ENCODE measurements at places on chromosomes 5 and 9.

DNA sequence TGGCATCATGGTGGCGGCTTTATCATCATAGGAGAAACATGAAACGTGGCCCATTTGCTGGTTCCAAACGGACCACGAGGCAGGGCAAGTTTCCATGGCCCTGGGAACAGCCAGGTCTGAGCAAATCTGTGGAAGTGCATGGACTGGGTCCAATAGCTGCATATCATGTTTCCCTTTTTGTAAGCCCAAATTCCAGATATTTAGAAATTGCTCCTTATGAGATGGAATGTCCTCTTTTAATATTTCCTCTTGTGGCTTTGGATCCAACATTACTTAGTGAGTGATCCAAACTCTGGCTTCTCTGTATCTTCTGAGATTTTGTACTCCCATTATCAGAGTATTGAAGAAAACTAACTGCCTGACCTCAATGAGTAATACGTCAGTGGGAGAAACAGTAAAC is 79.8 kb upstream of the FBXL7 start:
- DNase-seq = no peak

- no peak for DNase-seq
Measured at GRCh38 chr9:26462213-26462612, 430.4 kb downstream of the CAAP1 start.

DNA sequence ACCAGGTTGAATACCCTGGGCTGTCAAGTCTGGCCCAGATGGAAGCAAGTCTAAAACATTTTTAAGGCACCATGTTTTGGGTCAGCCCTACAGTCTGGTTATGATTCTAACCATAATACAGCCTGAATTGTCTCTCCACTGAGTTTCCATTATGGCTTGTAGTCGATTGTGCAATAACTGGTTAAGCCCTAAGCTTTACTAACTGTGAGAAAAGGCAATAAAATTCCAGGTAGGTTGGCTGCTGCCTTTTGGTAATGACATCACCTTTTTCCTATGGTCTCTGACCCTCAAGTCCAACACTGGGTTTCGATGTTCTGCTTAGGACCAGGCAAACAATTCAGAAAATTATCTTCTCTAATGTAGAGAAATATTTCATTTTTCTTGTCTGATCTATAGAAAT is 243.3 kb downstream of the ACTL7B start:
- DNase-seq = no peak

DNA sequence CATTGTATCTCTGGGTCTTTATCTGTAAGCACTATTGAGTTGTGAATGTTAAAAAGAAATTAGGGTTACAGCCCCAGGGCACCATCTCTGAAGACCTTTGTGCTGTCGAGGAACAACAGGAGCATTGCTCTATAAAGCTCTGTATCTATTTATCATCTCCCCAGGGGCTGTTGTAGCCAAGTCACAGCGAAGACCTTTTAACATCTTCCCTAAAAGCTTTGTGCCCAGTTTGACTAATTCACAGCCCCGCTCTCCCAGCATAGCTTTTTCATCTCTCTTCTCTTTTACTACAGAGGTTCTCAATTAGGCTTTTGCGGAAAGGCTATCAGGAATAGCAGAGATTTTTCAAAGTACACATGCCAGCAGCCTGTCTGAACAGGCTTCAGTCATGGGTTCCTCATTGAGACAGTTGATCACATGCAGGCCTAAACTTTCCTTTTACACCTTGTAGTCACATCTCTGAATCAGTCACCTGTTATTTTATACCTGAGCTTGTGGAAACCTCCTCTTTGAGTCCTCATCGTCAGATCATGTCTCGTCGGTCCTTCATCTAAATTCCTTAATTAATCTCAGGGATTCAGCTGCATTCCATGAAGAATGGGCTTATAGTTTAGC is 140.5 kb downstream of the NPR3 start:
- no peak for DNase-seq

GRCh38 chr9:92986176-92987119 is 39.1 kb downstream of the FGD3 start:
- no peak for DNase-seq

DNA sequence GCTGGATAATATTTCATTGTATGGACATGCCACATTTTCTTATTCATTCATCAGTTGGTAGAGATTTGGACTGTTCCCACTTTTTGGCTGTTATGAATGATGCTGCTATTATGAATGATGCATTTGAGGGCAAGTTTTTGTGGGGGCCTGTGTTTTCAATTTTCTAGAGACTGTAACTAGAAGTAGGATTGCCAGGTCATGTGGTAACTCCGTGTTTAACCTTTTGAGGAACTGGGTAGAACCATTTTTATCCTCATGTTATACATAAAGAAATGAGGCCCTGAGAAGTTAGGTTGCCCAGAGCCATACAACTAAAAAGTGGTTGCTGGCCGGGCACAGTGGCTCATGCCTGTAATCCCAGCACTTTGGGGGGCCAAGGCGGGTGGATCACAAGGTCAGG is 22.4 kb upstream of the STRBP start:
- DNase-seq = no peak

GRCh38 chr9:127209948-127210640 is 54.5 kb upstream of the GARNL3 start:
- DNase-seq = no peak

DNA sequence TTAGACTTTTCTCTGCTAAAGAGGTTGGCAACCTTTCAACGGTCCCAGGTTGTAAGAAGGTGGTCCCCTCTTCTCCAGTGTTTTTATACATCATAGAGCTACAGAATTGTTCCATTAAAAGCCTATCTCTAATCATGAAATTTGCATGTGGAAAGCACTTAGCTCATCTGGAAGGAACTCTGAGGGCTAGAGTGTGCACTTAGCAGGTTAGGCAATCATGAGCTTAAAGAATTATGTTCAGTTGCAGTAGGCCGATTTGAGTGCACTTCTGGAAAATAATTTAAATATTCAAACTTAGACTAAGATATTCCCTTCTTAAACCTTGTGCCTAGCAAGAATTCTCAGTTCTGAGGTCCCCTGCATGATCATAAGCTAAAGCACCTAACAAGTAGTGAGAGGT is 468.7 kb downstream of the SPATA31D1 start:
- no peak for DNase-seq

DNA sequence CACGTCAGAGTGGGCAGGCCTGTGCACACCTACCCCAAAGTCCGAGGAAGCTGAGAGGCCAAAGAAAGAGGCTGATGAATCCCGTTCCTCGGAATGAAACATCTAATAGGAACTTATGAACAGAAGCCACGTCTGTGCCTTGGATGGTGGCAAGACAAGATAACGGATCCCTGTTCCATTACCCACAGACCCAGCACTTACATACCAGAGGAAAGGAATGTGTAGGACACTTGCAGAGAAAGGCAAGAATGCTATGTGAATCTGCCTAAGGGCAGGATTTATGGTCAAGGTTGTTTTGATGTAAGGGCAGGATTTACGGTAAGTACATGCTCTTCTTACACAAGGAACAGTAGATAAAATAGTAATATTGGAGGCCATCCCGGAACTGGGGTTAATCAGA is 93.2 kb downstream of the WDR41 start:
- DNase-seq = no peak

DNA sequence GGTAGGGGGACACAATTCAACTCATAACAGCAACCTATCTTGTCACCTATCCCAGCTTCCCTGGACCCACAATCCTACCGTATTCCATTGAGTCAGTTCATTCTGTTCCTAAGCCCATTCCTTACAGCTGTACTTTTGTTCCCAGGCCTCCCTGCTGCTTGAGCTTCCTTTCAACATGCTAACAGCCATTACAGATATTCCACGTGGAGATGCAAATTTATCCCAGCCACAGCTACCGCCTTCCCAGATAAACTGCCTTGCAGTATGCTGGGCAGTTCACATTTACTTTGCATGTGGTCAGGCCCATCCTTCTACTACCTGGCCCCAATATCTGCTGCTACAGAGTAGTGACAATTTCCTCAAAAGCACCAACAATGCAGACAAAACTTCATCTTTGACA is 23.0 kb downstream of the RIGI start:
- DNase-seq = no peak

DNA sequence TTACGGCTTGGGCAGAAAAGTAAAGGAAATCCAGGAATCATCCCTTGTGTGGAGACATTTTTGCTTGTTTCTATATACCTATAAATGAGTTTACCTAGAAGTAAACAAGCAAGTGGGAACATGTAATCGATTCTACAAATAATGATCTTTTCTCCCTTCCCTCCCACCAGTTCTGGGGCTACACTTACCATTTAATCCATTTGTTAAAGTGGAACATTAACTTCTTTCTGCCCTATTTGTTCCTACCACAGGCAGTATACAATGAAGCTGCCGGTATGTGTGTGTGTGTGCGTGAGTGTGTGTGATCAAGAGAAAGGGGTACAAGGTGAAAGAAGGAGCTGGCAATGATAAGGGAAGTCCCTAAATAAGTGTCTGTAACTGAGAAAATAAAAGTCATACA is 26.4 kb upstream of the ELL2 start:
- no peak for DNase-seq

DNA sequence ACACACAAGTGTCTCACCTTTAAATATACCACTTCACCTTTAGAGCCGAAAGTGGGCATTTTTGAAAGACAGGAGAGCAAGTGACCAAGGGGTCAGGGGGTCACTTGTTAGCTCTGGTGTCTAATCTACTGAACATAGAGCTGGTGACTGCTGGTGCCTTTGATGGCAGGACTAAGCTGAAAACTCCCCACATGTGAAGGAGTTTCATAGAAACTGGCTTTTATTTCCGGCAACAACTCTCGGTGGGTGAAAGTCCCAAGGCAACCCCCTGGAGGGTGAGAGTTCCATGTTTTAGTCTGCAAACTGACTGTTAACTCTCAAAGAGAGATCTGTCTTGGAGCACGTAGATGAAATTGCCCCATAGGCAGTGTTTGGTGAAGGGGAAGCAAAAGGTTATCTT is 466.9 kb downstream of the DMRTA1 start:
- no peak for DNase-seq

DNA sequence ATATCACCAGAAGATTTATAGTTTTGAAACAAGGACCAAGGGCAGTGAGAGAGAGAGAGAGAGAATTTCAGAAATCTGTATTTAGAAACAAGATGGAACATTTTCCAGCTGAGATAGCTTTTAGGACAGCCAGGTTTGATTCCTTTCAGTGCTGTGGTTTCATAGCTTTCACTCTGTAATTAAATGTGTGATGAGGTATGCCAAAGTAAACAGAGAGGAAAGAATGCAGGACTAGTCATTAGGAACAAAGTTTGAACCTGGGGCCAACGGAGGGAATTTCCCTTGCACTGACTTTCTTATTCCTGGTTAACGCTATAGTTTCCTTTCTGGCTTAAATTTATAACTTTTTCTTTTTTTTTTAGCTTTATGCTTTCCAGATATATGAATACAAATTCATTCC is 10.0 kb upstream of the CCL28 start:
- no peak for DNase-seq

DNA sequence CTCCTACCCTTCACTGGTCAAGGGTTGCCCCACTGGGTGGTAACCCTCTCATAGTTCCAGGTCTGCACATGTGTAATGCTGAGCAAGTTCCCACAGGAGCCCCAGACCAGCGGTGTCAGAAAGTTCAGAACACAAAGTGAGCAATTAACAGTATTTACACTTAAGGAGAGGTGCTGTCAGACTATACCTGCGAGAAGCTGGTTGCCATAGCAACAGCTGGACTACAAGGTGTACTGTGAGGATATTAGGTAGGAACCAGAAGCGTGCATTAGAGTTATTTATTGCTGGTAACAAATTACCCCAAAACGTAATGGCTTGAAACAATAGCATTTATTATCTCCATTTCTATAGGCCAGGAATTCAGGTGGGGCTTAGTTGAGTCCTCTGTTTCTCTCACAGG is 317.0 kb upstream of the RPS23 start:
- no peak for DNase-seq

DNA sequence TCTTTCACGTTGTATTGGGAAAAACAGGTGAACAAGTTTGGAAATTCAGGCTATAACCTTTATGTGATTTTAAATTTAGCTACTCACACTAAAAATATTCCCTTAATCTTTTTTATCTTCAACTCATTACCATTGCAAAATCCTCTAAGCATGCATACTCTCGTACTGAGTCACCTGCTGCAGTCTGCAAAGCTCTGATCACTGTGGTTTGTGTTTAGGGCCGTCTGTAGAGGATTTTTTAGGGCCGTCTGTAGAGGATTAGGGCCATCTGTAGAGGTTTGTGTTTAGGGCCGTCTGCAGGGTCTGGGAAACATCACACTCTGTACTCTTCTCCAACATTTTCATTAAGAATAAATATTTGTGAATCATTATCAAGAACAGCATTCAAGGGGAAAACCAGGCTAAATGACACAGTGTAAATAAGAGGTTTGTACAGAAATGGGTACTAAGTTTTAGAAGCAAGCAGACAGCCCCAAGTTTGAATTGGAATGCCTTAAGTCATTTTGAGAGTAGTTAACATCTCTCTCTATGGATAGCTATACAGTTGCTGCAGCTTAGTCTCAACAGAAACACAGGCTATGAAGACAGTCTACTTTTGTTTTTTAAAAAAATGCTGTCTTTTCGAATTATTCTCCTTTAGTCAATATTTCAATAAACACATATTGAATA is 155.0 kb upstream of the TSLP start:
- no peak for DNase-seq

GRCh38 chr5:34545164-34545563 is 111.0 kb upstream of the RAI14 start:
- DNase-seq = no peak

- DNase-seq = no peak
Measured at GRCh38 chr9:77469515-77470231, 178.4 kb downstream of the GNA14 start.

DNA sequence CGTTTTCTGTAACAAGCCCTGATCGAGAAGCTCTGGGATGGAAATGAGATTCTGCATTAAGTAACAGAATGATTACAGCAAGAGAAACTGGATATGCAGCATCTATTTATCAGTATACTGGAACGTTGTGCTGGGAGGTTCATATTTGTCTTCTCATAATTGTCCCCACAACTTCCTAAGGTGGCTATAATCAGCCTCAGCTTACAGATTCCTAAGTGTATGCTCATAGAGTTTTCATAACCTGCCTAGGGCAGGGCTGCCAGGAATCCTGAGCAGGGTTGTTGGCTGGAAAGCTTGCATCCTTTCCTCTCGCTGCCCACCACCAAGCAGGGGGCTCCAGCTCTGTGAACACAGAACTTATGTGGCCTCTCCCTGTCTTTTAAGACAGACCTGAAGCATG is 70.2 kb downstream of the FNBP1 start:
- no peak for DNase-seq

All from stimulated activated CD4-positive, alpha-beta T cell treated with anti-CD3 and anti-CD28 coated beads, Interleukin-2, amount 100 ng/mL, for 48 hours (primary cell).